ENCODE measurements at places on chromosomes 11 and 22.

GRCh38 chr11:56885177-56885576 is 103.5 kb upstream of the OR5AK2 start:
- DNase-seq, result no peak

DNA sequence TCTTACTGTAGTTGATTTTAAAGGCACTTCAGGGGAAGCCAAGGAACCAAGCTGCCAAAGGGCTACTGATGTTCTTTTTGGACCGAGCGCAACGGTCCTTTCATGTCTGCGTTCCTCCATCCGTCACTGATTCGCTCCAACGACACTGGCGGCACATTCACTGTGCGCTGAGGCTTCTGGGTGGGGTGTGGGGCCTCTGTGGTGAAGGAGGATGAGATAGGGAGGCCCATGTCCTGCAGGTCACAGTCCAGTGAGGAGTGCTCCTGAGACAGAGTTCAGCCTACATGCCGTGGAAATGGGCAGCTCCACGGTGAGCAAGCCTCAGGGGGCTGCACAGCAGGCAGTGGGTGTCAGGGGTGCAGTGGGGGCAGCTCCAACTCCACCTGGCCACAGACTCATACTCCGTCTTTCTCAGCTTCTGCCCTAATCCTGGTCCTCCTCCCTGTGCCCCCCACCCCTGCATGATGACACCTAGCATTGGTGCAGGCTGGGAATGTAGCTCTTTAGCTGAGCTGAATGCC is 87.8 kb upstream of the SHANK2 start:
- no peak for DNase-seq

- peak; percentile 30 for DNase-seq
Measured at GRCh38 chr11:81497202-81497804, 1236.4 kb downstream of the FAM181B start.

DNA sequence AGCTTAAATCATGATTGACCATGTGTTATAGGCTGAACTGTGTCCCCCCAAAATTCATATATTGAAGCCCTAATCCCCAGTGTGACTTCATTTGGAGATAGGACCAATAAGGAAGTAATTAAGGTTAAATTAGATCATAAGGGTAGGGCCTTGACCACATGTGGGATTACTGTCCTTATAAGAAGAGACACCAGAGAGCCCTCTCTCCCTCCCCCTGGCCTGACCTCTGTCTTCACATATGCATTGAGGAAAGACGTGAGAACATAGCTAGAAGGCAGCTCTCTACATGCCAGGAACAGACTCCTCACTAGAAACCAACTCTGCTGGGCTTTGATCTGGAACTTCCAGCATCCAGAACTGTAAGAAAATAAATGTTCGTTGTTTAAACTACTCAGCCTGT is 13.6 kb upstream of the NUP50 start:
- DNase-seq, result no peak

GRCh38 chr11:126263489-126263888 is 5.2 kb downstream of the SRPRA start:
- no peak for DNase-seq

DNA sequence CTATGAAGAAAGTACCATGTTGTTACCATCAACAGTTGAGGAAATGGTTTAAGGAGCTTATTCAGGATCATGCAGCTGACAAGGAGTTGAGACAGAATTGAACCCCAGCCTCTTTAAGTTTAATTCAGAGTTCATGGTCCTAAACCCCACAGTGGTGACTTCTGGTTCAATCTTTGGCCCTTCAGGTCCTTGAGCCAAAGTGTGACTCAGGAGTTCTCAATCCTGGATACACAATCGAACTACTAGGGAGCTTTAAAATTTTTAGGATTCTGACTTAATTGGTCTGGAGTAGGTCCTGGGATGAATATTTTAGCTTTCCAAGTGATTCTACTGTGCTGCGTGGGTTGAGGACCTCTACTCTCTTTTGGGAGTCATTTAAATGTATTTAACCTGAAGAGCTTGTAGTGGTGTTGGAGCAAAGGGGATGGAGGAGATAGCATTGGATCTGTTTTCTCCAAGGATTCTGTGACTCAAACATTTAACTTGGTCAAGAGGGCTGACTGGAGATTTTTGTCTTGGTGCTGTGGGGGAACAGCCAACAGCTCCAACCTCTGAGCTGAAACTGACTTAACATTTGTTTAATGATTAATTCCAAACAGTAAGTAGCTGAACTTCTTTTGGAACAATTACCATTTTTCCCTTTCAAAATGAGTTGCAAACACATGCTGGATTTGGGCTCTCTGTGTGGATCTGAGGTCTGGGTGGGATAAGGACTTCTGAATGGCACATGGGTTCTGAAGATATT is 80.1 kb downstream of the INSC start:
- peak; percentile 39 for DNase-seq

GRCh38 chr11:118530683-118531596 is at the start of gene TMEM25:
Gene TMEM25, plus strand, starts transcription at chr11:118531192. Its CDS starts 610 bp downstream, at chr11:118531802.
- DNase-seq, result no peak

- no peak for DNase-seq
Measured at GRCh38 chr11:128686745-128687177, 7.1 kb upstream of the FLI1 start.

- DNase-seq, result no peak
Measured at GRCh38 chr11:2374456-2375201, 2.5 kb upstream of the CD81 start.

GRCh38 chr11:110355011-110355744 is 58.8 kb upstream of the RDX start:
- no peak for DNase-seq

- no peak for DNase-seq
Measured at GRCh38 chr11:92018332-92018731, 206.3 kb upstream of the FAT3 start.

DNA sequence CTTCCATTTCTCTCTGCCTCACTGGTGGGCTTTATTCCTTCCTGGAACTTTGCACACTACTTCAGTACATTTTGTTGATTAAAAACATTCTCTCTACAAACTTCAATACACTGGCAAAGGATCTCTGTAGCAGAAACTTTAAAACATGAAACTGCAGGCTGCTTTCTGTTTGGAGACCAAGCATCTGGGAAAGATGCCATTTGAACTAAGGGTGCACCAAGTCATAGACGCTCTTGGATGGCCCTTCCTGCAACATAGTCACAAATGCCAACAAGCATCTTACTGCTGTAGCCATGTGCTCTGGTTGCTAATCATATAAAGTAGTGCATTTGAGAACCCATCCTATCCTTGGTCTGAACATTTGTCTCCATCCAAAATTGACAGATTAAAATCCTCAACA is 56.4 kb downstream of the SNX19 start:
- DNase-seq, result no peak

DNA sequence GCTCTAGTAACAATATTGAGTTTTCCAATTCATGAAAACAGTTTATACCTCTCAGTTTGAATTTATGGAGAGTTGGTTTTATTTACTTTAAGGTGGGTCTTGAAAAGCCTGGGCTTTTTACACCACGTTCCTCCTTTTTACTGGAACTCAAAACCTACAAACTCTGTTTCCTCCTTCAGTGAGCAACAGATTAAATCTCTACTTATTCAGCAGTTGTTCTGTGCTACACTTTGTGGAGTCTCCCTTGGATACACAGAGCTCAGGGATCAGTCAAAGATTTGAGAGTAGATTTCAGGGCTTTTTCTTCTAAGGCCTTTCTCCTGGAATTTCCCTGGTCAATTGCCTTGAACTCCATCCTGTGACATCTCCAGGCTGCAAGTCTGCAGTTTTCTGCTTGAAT is 3.5 kb downstream of the NXPE1 start:
- DNase-seq, result no peak

- no peak for DNase-seq
Measured at GRCh38 chr22:23229646-23230045, 49.3 kb downstream of the BCR start.

GRCh38 chr11:98185245-98185644 is 835.5 kb upstream of the CNTN5 start:
- DNase-seq, result no peak

GRCh38 chr11:15710580-15711275 is 596.0 kb downstream of the INSC start:
- no peak for DNase-seq

DNA sequence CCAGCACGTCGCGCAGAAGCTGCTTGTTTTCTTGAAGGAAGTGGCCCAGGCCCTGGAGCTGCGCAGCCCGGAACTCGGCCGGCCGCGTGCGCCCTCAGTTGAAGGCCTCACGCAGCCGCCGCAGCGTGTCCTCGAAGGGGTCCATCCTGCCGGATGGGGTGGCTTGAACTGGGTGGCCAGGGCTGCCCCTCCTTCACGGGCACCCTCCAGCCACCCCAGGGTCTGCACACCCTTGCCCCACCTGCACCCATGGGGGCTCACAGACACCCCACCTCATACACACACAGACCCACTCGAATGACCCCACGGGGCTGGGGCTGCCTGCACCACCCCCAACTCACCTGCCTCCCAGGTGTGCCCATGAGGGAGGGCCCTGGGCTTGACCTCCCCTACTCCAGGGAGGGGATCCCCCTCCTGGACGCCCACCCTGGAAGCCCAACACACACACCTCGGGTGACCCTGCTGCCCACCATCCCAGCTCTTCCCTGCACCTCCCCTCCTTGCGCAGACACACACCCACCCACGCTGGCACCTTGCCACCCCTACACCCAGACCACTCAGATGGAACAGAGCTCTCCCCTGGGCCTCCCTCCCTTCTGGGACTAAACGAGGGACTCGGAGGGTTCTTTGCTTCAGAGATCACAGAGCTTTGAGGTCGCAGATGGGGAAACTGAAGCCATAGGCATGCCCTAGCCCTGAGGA is 6.8 kb downstream of the ALDH3B2 start:
- DNase-seq, result no peak

DNA sequence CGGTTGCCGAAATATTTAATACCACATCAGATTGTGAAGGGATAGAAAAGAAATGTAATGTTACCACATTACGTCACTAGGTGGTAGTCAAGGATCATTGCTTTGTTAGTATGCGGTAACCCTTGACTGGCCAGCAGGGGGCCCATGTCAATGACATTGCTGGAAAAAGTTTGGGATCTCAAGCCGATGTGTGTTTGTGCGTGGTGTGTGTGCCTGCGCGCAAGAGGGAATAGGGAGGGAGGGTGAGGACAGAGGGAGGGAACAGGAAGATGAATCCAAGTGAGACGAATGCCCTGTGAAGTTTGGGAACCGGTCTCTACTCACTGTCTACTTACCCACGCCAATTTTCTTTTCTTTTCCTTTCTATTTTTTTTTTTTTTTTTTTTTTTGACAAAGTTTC is 10.7 kb upstream of the MRGPRX2 start:
- DNase-seq, result peak; percentile 74

- no peak for DNase-seq
Measured at GRCh38 chr11:24093375-24093774, 403.5 kb upstream of the LUZP2 start.

DNA sequence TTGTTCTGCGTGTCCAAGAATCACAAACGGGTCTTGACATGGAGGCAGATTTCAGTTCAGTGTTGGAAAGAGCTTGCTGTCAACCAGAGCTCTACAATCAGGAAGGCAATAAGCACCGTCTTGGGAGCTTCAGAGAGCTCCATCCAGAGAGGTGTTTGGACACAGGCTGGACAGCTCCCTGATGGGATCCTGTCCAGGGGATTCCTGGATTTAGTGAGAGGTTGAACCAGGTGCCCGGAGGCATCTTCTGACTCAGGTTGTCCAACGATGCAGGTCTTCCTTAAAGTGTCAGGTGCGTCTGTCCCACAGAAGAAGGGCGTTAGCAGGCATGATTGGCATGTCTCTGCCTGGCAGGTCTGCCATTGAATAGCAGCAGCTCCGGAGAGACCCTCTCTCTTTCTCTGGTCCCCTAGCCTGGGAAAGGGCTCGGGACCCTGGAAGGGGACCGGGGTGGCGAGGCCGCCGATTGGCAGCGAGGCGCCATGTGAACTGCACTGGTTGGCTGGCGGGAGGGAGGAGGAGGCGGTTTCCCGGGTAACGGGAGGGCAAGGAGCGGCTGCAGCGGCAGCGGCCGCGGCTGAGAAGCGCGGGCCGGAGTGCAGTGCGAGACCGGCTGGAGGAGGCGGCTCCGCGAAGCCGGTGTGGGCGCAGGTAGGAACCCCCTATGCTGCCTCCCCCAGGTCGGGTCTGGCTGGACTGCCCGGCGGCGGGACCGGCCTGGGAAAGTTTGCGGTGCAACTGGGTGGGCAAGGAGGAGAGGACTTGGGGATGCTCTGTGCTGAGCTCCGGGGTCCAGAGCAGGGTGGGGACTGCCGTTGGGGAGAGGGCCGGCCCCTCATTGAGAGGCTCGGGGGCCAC is 104.1 kb upstream of the E2F8 start:
- DNase-seq, result no peak

DNA sequence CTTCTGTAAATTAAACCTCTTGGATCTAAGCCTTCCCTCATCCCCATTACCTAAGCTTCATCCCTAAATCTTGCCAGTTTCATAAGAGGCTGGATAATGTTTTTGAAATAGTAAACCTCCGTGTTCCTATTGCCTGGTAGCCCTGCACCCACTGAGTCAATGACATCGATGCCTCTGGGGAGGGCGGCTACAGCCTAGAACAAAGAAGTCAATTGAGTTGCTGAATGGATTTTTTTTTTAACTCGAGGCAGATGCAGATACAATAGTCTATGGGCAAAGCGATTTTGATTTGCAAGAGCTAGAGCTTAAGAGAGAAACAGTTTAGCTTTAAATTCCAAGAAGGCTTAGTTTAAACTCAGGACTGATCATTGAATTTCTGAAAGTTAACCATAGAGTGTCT is 121.3 kb downstream of the NECTIN1 start:
- DNase-seq, result no peak

GRCh38 chr11:105641433-105641832 is 31.6 kb downstream of the GRIA4 start:
- no peak for DNase-seq

DNA sequence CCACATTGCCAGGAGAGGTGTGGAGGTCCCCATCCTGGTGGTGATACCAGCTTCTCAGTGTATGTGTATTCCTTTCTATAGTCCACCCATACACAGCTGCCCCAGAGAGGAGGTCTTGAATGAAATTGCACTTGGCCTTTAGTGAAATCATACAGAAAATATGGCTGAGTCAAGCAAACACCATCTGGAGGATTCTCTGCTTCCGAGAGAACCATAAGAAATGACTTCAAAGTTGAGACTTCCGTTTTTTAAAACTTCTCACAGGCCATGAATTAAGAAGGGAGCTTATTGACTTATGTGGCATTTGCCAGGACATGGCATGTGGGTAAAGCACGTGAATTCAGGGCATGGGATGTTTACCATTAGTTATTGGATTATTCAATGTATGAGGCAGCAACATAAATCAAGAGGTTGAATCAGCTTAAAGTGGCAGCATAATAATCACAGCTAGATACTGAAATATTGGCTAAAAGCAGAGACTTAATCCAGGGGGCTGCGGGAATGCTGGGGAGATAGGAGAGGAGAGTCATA is 119.1 kb upstream of the MTNR1B start:
- DNase-seq, result no peak

GRCh38 chr11:129503646-129504045 is 128.0 kb downstream of the BARX2 start:
- no peak for DNase-seq

GRCh38 chr11:64796757-64797541 is 6.1 kb downstream of the MAP4K2 start:
- no peak for DNase-seq

- no peak for DNase-seq
Measured at GRCh38 chr11:93756748-93757147, 15.3 kb downstream of the C11orf54 start.

Measured in RCC 7860 (cell line).